ENCODE measurements at places on chromosomes 5 and 9.

GRCh38 chr9:95370064-95370463, 52.6 kb upstream of the FANCC start:
- DNase-seq = no peak

- DNase-seq = no peak
Measured at GRCh38 chr5:67244345-67244793, 47.8 kb upstream of the CD180 start.

DNA sequence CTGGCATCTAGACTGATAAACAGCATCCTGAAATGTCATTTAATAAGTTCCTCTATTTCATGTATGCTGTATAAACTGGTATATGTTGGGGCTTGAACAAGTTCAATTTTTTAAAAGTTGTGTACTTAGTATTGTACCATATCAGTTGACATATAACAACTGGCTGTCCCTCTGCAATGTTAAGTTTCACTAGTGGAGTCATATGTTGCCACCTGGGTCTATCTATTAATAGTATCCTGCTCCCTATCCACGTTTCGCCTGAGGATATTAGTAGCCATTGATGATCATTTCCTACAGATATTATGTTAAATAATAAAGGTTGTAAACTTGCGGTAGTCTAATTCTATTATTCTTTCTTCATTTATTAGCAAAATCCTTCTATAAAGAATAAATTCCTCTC, 177.6 kb downstream of the RFX3 start:
- no peak for DNase-seq

- DNase-seq = no peak
Measured at GRCh38 chr5:8094304-8094703, 225.4 kb downstream of the MTRR start.

DNA sequence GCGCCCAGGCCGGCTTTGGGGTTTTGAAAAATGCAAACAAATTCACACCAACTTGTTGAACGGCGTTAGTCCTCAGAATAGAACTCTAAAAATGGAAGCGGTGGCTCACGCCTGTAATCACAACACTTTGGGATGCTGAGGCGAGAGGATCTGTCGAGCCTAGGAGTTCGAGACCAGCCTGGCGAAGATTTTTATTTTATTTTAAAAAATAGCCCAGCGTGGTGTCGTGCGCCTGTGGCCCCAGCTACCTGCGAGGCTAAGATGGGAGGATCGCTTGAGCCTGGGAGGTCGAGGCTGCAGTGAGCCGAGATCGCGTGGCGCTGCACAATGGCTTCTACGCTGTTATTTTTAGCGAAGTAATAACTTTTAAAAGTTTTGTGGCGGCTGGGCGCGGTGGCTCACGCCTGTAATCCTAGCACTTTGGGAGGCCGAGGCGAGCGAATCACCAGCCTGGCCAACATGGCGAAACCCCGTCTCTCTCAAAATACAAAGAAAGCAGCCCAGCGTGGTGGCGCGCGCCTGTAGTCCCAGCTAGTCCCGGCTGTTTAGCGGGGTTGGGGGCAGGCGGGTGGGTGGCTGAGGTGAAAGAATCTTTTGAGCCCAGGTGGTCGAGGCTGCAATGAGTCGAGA, 694 bp upstream of the PLIN2 start:
- DNase-seq = no peak

- DNase-seq = no peak
Measured at GRCh38 chr9:105281926-105282325, 37.5 kb downstream of the SLC44A1 start.

- DNase-seq = no peak
Measured at GRCh38 chr5:65262649-65263059, 219.1 kb downstream of the ADAMTS6 start.

- DNase-seq = peak; percentile 86
Measured at GRCh38 chr5:140710899-140711552, 10.8 kb downstream of the ZMAT2 start.

DNA sequence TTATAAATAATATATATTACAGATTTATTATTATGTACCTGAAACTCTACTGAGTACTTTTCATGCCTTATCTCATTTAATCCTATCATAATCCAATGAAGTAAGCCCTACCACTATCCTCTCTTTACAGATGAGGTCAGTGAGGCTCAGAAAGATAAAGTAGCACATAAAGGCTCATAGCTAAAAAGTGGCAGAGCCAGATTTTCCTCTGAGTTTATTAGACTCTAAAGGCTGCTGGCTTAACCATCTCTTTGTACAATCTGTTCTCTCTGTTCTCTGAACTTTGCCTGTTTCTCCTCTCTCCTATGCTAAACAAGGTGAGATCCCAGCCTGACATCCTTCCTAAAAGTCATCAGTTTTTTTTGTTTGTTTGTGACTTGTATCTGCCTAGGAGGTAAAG, 311.2 kb downstream of the KCTD16 start:
- DNase-seq = no peak

- DNase-seq = no peak
Measured at GRCh38 chr5:77449277-77449676, 42.8 kb downstream of the WDR41 start.

DNA sequence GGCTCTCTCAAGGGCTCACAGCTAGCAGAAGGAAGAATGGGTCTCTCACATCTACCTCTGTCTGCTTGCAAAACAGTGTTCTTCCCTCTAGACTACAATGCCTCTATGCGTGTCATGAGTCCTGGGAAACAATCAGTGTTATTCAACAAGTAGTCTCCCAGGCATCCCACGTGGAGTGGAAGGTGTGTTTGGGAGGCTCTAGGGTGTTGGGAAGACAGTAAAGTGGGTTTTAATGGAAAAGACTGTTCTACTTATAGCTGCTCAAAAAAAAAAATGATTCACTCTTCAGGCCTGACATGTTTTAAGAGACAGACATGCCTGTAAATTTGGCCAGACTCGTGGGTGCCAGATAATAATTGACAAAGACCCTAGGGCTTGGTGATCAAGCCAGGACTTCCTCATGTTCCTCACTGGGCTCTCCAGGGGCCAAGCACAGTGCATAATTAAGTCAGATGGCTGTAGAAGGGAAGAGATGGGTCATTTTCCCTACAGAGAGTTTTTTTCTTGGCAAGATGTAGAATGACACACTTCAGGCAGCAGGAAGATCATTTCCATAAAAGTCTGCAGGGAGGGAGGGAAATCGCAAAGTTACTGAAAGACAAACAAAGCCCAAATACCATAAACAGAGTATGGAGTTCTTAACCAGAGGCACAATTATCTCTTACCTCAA, 246.4 kb downstream of the ACTL7B start:
- no peak for DNase-seq

GRCh38 chr9:135073741-135074305, 13.6 kb upstream of the OLFM1 start:
- DNase-seq = no peak

DNA sequence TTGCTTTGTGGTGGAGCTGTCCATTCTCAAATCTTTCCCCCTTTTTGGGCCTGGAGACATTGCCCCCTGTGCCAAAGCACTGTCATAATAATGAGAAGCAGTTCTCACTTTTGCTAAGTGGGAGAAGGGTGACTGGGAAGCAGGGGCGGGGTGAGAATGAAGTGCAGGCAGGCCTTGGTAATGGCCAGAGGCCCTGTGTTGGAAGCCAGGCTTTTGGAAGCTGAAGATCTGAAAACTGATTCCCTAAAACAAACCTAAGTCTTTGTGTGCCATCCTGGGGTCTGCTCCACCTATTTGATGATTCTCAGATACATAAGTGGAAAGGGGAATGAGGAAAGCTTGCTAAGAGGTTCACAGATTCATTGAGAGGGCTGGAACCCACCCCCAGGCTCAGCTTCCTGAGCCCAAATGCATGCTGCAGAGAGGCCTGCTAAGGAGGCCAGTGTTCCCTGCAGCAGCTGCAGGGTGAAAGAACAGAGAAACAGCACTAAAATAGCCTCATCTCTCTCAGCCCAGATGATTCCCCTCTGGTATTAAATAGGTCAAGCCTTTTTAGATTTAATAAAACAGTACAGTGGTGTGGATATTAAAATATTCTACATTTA, 75.0 kb downstream of the NSG2 start:
- no peak for DNase-seq

DNA sequence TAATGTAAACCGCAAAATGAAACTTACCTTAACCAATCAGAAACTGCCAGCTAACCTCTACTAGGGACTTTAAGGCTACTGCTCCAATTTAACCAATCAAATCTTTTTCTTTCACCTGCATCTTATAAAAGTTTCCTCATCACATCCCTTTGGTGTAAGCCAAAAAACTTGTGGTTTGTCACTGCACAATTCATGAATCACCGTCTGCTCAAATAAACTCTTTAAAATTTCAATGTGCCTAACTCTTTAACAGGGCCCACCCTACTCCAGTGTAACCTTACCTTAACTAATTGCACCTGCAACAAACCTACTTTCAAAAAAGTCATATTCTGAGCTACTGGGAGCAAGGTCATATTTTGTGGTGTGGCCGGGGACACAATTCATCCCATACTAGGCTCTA, 172.2 kb upstream of the GRAMD2B start:
- no peak for DNase-seq

DNA sequence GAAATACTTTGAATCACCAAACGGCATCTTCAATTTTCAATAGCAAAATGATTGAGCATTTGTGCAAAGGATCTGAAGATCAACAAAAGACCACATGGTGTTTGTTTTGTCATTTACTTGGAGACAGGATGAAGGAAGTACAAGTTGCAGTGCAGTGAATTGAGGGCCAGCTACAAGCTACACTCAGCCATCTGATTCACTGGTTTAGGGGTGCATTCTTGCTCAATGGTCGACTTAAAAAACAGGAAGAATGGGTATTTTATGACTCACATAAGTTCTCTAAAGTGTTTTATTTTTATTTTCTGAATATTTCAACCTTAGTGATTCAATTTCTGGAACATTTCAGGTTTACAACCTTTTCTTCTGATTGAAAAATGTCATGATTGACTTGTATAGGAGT, 412.1 kb upstream of the ADAMTSL1 start:
- no peak for DNase-seq

DNA sequence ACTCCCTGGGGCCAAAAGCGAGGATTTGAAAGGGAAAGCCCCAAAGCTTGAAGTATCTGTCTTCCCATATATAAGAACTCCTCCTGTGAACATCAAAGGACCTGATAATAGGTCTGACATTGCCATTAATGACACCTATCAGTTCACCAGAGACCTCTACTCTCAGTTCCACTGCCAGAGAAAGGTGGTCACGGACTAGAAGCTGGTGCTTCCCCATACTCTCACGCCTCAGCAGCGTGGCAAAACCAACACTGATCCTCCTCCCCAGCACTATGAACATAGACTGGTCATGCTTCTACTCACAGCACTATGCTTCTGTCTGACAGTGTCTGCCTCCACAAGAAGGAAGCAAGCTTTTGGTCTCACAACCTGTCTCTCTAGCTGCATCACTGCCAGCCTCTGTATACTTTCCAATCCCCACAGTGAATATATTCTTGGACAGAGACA, 37.9 kb downstream of the NRG2 start:
- DNase-seq = no peak

DNA sequence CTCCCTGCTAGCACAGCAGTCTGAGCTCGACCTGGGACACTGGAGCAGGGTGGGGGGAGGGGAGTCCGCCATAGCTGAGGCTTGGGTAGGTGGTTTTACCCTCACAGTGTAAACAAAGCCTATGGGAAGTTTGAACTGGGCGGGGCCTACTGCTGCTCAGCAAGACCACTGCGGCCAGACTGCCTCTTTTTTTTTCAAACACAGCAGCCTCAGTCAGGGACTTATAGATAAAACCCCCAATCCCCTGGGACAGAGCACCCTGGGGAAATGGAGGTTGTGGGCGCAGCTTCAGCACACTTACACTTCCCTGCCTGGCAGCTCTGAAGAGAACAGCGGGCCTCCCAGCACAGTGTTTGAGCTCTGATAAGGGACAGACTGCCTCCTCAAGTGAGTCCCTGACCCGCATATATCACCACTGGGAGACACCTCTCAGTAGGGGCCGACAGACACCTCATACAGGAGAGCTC, 151.1 kb upstream of the APC start:
- no peak for DNase-seq

DNA sequence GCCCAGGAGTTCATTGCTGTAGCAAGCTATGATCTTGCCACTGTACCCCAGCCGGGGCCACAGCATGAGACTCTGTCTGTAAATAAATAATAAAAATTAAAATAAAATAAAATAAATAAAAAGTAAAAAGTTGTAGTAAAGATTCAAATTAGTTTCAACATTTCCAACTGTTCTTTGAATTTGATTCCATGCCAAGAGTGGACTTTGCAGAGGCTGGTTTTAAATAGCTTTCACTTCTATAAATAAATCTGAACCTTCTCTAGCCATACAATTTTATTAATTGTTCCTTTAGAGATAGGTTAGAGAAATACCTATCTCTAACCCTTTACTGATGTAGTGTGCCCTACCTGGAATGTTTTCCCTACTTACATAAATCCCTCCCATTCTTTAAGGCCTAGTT, 129.7 kb upstream of the SLIT3 start:
- no peak for DNase-seq

DNA sequence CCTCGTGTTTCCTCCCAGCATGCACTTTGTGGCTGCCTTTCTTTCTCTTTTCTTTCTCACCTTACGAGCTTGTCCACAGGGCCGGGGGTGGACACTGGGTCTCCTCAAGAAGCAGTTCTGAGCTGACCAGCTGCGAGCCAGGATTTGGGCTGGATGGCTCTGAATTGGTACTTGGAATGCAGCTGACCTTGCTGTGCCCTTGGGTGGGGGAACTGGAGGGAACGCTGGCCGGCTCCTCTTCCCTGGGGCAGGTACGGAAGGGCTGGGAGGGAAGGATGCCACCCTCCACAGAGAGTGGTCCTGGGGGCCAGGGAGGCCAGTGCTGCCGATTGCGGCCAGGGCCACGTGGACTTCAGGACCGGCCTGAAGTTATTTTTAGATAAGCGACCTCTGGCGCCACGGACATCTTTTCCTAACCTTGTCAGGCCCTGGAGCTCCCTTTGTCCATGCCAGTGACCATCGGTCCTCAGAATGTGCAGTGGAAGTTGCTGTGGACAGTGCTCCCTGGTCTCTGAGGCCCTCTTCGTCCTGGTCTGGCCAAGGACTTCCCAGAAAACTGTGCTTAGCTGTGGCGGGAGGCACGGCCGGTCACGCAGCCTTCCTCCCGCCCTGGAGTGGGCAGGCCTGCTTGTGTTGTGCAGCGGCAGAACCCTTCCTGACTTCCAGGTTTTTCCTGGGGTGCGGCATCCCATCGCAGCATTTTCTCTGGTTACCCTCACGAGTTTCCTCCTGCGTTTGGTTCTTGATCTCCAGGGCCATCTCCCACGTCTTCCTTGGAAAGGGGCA, 13.5 kb upstream of the AHRR start:
- no peak for DNase-seq

DNA sequence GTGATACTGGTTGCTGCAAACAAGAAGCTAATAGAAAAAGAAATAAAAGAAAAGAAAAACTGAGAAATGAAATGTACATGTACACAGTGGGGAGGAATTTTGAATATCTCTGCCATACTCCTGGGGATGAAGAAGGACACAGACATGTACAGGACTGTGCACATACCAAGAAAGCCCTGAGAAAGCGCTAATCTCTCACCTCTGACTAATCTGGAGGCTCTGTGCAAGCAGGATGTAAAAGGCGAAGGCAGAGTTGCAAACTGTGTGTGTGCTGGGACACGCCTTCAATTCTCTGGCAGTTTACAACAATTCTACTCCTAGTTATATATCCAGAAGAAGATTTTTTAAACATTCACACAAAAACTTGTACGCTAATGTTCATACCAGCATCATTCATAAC, 211.4 kb downstream of the KIAA0825 start:
- DNase-seq = no peak

GRCh38 chr9:37876376-37876775, 27.6 kb downstream of the SLC25A51 start:
- DNase-seq = no peak

Measured in stimulated activated CD4-positive, alpha-beta T cell treated with anti-CD3 and anti-CD28 coated beads, Interleukin-12 subunit alpha, Interleukin-12 subunit beta, amount 100 ng/mL, for 24 hours (primary cell).